ENCODE measurements at places on chromosomes 13 and 19.

GRCh38 chr13:28658539-28658795, 463 bp upstream of the POMP start:
- peak; percentile 12 for DNase-seq

DNA sequence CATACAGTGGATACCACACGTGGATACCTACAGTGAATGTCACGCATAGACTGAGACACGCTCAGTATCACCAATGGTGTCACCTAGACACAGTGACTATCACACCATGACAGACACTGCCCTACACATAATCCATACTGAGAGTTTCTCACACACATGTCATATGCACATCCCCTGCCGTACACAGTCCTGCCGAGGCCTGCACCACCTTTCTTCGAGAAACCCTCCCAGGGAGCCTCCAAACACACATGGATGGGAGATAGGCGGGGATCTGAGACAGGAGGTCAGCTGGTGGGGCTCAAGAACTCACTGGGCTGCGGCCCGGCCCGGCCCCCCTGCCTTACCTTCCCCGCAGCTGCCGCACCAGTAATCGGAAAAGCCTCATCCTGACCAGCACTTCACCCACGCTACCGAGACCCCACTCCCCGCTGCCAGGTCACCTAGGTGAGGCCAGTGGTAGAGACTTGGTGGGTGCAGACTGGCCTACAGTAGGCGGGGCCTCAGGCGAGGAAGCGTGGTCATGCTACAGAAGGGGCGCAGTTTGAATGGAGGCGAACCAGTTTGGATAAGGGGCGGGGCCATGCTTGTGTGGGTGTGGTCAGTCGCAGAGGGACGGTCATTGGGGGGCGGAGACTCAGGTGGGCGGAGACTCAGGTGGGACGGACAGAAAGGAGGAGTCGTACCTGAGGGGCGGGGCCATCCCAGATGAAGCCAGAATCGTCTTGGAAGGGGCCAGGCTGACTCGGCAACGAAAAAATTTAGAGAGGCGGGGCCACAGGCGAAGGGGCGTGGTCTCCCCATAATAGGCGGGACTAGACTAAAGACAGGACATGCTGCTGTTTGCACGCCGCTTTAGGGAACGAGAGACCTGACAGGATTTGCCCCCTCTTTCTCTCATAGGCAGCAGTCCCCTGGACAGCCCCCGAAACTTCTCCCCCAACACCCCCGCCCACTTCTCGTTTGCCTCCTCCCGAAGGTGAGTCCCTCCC, 2.1 kb downstream of the MAST1 start:
- peak; percentile 46 for DNase-seq

- peak; percentile 89 for DNase-seq
Measured at GRCh38 chr13:94329754-94330551, 149.5 kb downstream of the DCT start.

GRCh38 chr13:50366488-50367174, 351.4 kb downstream of the KCNRG start:
- no peak for DNase-seq

- no peak for DNase-seq
Measured at GRCh38 chr19:16581971-16582343, 9.7 kb upstream of the SLC35E1 start.

GRCh38 chr13:75052616-75053015, 429.4 kb downstream of the TBC1D4 start:
- DNase-seq, result no peak

GRCh38 chr19:51001515-51001914, at the start of gene KLK8:
Gene KLK8 (minus strand): TSS chr19:51001604. CDS start chr19:51001167, 437 bp downstream.
- DNase-seq, result no peak
